ENCODE measurements at places on chromosomes 3 and 15.

DNA sequence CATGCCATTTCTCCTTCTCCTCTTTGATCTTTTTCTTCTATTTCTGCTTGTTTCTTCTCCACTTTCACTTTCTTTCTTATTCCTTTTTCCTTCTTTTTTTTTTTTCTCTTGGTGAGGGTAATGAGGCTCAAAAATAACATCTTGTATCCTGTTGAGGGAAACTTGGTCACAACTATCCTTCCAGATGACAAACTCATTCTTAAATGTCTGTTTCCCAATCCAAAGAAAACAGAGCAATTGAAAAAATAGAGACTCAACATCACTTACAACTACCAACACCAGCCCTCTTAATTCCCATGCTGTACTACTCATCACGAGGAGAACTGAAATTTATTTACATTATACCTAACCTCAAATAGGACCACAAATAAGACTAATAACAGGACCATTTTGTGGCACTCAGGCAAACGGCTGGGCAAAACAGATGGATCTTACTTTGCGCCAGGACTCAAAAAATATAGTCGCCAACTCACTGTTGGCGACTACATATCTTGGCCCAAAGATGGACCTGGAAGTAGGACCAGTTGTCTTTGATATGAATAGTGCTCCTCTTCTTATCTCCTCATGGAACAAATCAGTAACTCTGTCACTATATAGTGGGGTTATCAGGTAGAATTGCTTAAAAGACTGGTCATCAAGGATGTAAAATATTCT, 343.9 kb downstream of the ZBTB20 start:
- no peak for DNase-seq

DNA sequence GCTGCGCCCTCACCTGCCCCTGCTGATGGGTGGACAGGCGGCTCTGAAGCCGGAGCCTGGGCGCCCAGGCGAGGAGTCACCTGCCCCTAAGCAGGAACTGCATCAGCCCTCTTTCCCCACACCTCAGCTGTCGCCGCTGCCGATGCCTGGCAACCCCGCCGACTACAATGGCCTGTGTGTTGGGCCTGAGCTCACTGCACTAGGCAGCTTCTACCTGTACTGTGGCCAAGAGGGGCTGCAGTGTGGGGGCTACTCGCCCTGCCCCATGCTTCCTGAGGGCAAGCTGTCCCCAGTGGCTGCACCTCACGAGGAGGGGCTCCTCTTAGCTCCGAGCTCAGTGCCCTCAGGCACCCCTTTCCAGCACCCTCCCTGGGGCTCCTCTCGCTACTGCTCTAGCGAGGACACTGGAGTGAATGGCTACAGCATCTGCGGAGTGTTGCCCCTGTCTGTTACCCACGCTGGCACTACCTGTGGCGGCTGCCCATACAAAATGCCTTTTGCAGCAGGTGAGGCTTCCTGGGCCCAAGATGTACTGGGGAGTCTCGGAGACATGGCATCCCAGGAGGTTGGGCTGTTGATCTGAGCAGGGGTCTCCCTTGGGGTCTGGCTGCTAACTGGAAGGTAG, 11.3 kb upstream of the CHST14 start:
- DNase-seq, result no peak

DNA sequence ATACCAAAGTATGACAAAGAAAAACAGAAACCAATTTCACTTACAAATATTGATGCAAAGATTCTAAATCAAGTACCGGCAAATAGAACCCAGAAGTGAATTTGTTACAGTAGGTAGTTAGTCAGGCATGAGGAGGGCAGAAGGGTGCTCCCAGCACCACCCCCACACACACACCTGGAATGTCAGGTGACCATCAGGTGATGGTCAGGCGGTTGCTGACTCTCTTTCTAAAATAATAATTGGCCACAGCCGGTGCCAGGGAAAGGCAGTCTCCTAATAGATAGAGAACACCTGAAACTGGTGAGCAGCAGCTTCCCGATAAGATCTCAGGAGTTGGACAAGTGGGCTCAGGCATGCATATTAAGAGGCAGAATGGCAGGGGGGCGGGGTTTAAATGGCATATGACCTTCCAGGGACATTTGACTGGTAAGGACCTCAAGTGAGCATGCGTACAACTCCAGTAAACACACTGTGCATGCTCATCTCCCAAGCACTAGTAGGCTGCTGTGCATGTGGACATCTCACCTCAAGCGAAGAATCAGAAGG, 131.1 kb downstream of the ANO10 start:
- no peak for DNase-seq

GRCh38 chr3:52866427-52866826, 30.9 kb downstream of the STIMATE start:
- DNase-seq, result no peak

- no peak for DNase-seq
Measured at GRCh38 chr3:77348244-77348855, 308.5 kb downstream of the ROBO2 start.

DNA sequence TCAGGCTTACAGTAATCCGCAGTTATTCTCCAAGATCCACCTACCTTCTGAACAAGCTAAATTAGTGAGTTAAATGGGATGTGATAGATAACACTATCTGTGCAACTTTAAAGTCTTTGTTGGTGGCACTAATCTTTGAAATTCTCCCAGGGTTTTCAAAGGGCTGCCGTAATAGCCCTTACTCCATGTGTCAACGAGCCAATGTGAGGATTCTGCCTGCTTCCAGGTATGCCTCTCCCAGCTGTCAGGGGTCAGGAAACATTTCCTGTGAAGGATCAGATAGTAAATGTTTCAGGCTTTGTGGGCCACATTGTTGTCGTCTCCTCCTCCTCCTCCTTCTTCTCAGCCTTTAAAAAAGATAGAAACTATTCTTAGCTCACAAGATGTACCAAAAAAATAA, 20.2 kb upstream of the SCN5A start:
- DNase-seq, result no peak

- DNase-seq, result no peak
Measured at GRCh38 chr3:138909904-138910303, 37.0 kb downstream of the FOXL2 start.

GRCh38 chr3:97931218-97931617, 41.0 kb downstream of the RIOX2 start:
- DNase-seq, result no peak

DNA sequence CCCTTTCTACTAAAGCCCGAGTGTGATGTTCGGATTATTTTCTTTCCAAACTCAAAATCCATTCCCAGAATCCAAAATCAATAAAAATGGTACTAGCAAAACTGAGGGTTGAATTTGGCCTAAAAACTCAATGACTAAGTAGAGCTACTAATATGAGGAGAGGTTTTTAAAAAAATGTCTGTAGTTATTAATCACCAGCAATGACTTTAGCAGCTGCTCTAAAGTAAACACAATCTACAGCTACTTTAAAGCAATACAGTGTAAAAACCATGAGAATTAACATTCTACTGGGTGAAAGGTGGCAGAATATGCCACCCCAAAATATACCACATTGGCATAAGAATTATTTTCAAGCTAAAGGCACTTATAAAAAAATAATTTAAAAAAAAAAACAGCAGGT, 23.5 kb downstream of the FHIT start:
- no peak for DNase-seq

DNA sequence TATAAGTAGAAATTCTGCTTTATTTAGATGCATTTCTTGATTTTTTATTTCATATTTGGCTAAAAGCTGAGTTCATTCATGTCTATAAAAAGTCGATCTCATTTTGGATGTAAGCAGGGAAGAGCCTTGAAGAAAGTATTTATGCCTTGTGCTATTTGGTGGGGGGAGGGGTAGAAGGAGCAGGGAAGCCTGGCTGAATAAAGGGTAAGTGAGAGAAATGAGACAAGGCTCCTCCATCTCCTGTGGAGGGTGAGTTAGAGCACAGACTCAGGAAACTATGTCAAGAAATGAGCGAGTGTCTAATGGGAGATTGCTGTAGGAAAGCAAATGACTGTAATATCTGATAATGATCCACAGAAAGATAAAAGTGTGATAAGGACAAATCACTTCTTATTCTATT, 121.8 kb upstream of the ATP11B start:
- no peak for DNase-seq

DNA sequence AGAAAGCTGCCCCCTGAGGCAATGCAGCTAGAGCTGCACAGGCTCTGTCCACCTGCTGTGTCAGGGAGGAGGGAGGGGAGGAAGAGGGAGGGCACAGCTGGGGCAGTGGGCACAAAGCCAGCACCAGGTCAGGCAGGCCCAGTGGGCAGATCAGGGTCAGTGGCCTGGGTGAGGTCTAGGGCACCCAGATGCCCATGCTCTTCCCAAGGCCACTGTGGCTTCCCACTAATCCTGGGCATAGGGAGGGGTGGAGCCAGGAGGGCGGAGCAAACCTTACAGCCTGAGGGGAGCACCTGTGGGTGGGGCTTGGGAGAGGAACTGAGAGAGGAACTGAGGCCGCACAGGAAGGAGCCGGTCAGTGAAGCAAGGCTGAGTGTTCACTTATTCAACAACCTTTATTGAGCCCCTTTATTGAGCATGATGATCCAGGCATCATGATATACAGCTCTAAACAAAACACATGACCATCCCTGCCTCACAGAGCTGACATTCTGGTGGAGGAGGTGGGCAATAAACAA, 55.0 kb downstream of the RHCG start:
- DNase-seq, result no peak

DNA sequence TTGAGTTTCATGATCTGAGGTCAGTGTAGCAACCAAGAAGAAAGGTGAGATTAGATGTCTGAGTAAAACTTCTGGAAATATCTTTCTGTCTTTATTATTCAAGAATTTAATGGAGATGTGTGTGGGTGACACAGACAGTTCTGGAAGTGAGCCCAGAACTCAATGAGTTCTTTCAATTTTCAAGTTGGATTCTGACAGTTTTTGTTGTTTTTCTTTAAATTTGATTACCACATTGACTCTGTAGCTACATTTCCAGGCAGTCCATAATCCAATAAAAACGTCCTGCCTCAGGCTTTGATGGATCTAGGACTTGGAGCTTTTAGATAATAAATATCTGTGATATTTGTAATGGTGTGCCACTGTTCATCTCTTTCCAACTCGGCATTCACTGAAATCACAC, 3.9 kb upstream of the PARP14 start:
- DNase-seq, result no peak

DNA sequence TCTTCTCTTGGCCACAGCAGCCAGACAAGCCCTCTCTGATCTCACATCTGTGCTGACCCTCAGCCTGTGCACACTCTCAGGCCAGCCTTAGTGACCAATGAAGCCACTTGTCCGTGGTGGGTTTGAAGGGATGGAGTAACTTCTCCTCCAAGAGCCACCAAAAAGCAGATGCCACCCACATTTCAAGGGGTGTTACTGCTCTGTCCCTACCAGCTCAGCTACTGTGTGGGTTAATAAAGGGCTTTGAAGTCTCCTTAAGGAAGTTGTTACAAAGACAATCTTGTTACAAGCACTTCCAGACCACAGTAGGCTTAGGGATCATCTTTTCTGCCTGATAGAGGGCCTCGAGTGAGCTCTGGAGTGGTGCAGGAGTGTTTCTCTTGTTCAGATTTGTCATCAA, 3.3 kb upstream of the CA12 start:
- DNase-seq, result no peak

DNA sequence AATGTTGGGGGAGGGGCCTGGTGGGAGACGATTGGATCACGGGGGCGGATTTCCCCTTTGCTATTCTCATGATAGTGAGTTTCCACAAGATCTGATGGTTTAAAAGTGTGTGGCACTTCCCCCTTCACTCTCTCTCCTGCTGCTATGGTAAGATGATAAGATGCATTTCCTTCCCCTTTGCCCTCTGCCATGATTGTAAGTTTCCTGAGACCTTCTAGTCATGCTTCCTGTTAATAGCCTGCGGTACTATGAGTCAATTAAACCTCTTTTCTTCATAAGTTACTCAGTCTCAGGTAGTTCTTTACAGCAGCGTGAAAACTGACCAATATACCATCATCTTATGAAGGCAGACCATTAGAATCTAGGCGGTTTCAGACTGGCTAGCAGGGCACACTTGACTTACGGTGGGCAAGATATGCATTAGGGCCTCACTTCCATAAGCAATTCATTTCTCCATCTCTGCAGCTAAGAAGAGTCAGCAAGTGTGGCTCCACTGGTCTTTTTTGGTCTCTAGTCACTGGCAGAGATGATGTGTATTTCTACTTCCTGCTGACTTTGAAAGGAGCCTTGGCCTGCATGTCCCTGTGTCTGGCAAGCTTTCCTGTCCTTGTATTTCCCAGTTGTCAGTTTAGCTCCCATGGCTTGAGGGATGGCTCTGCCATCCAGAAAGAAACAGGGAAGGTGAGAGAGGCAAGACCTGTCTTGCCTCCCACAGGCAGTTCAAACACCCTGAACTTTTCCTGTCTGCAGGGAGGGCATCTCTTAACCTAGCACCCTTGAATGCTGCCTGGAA, 109.0 kb upstream of the ADAMTS9 start:
- DNase-seq, result no peak

DNA sequence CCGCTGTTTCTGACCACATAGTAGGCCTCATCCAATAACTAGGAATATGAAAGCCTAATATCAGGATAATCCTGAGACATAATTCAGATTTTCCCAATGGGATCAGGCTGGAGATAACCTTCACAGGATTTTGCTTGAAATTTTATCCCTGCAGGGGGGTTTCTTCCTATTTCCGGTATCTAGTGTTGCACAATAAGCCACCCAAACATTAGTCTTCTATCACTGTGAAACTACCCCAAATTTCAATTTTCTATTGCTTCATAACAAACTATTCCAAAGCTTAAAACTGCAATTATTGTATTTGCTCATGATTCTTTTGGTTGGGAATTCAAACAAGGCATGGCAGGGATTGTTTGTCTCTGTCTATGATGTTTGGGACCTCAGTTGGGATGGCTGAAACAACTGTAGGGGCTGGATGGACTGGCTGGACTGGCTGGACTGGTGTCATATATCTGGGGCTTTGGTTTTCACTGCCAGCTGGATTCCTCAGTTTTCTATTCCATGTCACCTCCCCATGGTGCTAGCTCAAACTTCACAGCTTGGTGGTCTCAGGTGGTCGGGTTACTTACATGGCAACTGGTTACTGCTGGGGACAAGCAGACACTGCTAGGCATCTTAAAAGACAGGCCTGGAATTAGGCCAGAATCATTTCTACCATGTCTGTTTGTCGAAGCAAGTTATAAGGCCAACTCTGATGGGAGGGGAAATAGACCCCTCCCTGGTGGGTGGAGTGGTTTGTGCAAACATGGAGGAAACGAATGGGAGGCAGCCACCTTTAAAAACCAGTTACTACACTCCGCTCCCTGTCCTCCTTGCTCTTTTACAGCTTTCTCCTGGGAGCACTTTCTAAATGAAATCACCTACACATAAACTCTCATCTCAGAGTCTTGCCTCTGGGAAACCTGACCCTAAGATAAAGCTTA, 88.2 kb upstream of the STT3B start:
- DNase-seq, result no peak

DNA sequence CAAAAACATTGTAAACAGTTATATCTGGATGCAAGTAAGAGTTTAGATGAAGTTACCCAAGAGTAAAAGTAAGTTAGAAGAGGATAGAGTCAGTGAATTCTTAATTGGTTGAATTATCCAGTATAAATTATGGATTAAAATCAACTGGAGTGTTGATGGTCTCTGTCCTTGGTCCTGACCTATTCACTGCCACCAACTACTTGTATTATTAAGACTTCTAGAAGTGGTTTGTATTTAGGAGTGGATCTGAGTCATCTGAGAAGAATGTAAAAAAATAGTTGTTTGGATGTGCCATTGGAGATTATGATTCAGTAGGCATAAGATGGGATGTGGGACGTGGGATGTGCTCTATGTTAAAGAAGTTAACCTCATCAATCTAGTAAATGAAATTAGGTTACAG, 86.4 kb downstream of the SYNPR start:
- DNase-seq, result no peak
